SJSA1 (cell line): ENCODE measurements at places on chromosomes 7 and 10.
A peak's percentile ranks its signal among the peaks of the same experiment; 100 is the strongest.

DNA sequence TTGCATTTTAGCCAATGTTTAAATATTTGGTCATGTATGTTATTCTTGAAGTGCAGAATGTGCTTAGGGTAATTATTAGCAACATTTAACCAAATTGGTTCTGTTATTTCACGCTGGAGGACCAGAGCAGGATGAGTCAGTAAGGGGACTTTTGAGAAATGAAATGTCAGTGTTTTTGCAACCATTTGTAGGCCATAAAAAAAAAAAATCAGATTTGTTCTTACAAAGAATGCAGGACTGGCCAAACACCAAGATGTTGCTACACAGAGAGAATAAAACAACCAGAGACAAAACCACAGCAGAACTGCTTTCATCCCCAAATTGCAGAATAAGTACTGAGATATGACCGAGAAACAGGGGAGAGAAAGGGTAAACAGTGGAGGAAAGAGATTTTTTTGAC is 62.1 kb downstream of the TPST1 start:
- no peak for DNase-seq

DNA sequence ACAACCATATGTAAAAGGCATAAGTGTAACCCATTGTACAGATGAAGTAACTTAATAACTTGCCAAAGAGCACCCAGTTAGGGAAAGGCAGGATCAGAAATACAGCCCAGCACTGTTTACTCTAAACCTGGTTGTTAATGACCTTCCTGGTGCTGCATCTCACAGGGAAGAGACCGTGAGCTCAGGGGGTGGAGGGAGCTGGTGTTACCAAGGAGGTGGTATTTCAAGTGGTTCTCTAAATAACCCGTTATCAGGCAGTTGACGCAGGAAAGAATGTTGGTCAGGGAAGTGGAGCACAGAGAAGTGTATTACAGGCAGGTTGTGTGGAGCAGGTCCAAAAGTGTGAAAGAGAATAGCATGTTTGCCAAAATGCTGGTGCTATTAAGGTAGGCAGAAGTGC is 4.4 kb upstream of the ST7 start:
- DNase-seq, result no peak

DNA sequence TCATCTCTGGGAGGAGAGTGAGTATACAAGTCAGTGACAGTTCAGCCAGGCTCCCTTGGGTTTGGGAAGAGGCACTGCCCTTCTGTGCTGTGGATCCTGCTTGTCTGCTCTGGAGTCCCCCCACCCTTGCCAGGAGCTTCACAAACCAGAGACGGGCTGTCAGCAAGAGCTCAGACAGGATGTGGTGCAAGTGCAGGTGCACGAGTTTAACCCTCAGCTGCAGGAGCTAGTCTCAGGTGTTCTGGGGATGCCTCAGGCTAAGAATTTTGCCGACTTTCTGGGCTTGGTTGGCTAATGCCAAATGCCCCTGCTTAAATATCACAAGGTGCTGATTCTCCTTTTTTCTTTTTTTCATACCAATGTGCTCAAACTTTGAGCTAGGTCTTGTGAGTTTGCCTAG is 22.3 kb downstream of the ZNF783 start:
- no peak for DNase-seq

- DNase-seq, result no peak
Measured at GRCh38 chr7:156440456-156440855, 200.1 kb upstream of the RNF32 start.

DNA sequence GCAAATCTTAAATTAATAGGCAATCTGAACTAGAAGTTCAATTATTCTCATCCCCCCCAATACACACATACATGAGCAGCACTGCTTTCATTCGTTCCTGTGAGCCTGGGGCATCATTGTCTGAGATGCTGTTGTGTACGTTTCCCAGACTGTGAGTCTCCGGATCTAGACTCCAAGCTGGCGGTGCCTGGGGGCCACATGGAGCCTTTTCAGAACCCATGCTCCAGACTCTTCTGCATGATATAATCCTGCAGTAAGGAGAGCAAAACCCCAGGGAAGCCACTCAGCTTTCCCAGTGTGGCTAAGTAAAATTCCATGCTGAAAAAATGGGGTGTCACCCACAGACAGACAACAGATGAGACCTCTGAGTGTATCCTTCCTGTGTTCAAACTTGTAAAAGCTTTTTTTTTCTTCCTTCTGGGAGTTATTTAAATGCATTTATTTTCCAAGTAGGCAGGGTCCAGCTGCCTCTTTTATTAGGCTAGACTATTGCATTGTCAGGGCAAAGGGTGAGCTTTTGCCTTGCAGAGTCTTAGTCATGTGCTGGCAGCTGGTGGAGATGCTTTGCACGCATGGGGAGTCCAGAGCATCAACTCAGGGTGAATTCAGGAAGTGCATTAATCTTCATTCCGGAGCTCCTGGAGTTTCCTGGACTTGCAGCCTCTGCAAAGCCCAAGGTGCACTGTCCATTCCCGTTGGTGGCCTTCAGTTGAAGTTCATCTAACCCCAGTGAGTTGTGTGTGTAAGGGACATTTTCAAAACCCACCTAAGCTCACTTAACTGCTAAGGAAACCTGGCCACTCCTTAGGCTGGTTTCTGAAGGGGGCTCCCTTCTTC is 185.7 kb upstream of the ADO start:
- no peak for DNase-seq

DNA sequence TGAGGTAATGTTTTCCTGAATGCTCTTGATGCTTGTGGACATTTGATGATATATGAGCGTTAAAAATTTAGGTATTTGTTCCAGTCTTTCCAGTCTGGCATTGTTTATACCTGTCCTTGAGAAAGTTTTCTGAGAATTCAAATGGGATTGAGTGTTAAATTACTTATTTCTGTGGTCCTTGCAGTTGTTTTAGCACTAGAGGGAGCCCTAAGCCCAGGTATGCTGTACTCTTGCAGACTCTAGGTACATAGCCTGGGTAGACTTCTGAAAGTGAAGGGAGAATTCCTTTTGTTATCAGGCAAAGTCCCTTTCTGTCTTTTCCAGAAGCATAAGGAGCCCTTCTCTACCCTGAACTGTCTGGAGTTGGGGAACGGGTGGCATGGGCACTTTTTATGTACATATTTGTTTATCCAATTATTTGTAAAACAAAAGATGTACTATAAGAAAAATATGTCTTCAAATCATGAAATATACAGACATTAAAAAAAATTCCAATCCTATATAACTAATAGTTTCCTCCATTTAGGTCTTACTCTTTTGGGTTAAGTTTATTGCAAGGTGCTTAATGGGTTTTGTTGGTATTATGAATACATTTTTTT is 262.1 kb downstream of the ATRNL1 start:
- peak; percentile 20 for DNase-seq

DNA sequence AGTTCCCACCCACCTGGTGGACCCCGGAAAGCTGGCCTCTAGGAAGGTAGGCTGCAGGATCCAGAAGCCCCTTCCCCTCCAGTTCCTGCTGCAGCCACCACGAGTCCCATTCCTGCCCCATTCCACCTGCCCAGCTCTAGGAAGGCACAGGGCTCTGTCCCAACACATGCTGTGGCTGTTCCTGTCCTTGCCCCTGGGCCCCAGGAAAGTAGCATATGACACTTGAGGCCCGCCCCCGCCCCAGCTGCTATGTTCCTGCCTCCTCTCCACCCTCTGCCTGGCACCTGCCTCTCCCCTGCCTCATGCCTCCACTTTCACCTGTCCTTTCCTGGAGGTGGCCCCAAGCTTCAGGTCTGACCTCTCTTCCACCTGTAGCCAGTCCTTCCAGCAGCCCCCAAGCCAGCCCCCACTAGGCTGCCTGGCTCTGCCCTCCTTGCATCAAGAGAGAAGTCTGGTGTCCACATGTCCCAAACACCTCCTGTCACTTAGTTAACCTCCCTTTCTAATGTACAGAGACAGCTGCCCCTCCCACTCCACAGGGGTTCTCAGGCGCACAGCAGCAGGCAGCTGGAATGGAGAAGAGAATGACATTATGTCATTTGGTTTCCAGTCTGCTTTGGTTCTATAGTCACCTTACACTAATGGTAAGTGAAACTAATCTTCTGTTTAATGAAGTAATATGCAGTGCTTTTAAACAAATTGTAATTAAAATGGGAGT is 22.7 kb downstream of the YKT6 start:
- DNase-seq, result no peak

- DNase-seq, result no peak
Measured at GRCh38 chr10:24034571-24034970, 174.4 kb upstream of the KIAA1217 start.

- DNase-seq, result no peak
Measured at GRCh38 chr10:852386-852785, 79.1 kb downstream of the LARP4B start.

- DNase-seq, result no peak
Measured at GRCh38 chr10:82072124-82072523, 197.1 kb downstream of the NRG3 start.

- DNase-seq, result no peak
Measured at GRCh38 chr10:126455766-126456405, 67.6 kb upstream of the ADAM12 start.

GRCh38 chr10:69934768-69935167 is 117.9 kb upstream of the MACROH2A2 start:
- DNase-seq, result no peak

- DNase-seq, result no peak
Measured at GRCh38 chr10:12073526-12073925, 4.8 kb downstream of the DHTKD1 start.

DNA sequence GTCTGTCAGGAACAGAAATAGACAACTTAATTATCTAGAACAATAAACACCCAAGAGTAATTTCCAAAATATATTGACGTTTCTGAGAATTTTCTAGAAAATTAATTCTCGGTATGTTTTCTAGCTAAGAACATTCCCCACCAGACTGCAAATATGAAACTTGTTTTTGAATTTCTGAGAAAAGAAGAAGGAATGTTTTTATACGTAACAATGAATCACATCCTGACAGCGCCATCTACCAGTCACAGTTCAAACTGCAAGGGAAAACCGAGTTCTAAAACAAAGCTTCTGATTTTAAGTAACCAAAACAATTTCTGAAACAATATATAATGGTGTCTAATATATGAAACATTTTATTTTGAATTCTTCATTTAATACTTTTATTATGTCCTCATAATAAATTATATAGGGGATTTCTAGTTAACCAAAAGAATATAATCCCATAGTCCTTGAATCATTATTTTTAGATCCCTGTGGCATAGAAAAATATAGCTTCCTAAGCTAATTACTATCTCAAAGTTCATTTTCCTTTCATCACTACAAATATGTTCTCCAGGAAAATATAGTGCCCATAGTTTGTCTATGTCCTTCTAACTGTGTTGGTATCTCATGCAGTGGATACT is 34.5 kb upstream of the MEOX2 start:
- DNase-seq, result peak; percentile 23

- DNase-seq, result no peak
Measured at GRCh38 chr7:1368682-1369571, 90.3 kb downstream of the MICALL2 start.

GRCh38 chr7:27139334-27140125 is 4.0 kb downstream of the HOXA5 start:
- no peak for DNase-seq

DNA sequence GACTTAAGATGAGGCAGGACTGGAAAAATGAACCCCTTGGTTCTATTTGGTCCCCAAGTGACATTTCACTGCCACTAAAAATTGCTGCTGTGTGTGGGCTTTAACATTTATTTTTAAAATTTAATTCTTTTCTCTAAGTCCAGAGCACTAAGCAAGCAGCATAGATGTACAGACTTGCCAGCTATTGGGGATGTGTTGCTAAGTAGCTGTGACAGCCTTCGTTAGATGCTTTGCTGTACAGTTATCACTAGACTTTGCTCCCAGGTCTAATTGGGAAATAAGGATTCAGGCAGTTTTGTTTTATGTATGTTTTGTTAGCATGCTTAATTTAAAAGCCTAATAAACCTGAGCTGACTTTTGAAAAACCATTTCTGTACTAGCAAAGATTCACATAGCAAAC is 51.8 kb downstream of the GBF1 start:
- no peak for DNase-seq

DNA sequence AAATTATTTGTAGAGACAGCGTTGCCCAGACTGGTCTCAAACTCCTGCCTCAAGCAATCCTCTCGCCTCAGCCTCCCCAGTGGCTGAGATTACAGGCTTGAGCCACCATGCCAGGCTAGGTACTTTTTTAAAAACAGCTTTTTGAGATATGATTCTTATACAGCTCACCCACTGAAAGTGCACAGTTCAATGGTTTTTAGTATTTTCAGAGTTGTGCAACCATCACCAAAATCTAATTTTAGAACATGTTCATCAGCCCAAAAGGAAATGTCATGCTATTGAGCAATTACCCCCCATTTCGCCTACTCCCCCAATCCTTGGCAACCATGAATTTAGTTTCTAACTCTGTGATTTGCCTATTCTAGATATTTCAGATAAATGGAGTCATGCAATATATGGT is 73.7 kb downstream of the EVX1 start:
- DNase-seq, result no peak

GRCh38 chr7:133846203-133846945 is 280.8 kb upstream of the LRGUK start:
- peak; percentile 67 for DNase-seq

- DNase-seq, result no peak
Measured at GRCh38 chr10:7261351-7261750, 149.5 kb downstream of the SFMBT2 start.

GRCh38 chr7:29350351-29350750 is 155.8 kb downstream of the CHN2 start:
- no peak for DNase-seq

- no peak for DNase-seq
Measured at GRCh38 chr7:132560825-132561529, 15.3 kb downstream of the PLXNA4 start.

- no peak for DNase-seq
Measured at GRCh38 chr7:122951006-122951405, 44.5 kb downstream of the TAS2R16 start.

- DNase-seq, result peak; percentile 53
Measured at GRCh38 chr10:102394801-102395399, 605 bp upstream of the NFKB2 start.

- DNase-seq, result no peak
Measured at GRCh38 chr7:14275356-14275755, 285.9 kb upstream of the ETV1 start.

- DNase-seq, result no peak
Measured at GRCh38 chr7:7521259-7521658, 14.4 kb downstream of the COL28A1 start.

- no peak for DNase-seq
Measured at GRCh38 chr10:86730227-86730626, 26.2 kb upstream of the BMPR1A start.

- no peak for DNase-seq
Measured at GRCh38 chr10:112308125-112308502, 24.9 kb downstream of the TECTB start.
